Activated naive CD8-positive, alpha-beta T cell treated with anti-CD3 and anti-CD28 coated beads for 36 hours (primary cell): ENCODE measurements at places on chromosomes 5 and 9. TPM values are rescaled to one million over a fixed set of nuclear protein-coding genes. Genes with fewer than 3 reads are reported as not detected.
A peak's percentile ranks its signal among the peaks of the same experiment; 100 is the strongest.

DNA sequence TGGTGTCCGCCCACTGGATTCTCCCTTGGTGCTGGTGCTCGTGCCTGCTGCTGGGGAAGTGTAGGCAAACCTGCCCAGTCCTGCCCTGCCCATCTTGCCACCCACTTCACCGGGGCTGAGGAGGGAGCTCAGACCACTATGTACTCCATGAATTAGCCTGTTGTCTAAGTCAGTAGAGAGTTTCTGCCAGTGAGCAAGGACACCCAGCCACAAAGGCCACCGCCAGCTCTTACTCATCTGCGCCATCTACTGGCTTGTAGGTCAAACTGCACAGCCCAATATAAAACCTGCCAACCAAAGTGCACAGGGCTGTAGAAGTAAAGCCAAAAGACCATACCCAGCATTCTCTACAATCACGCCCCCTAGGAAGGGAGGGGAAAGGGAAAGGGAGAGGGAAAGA is 102.3 kb downstream of the GLIS3 start:
- peak; percentile 6 for DNase-seq

DNA sequence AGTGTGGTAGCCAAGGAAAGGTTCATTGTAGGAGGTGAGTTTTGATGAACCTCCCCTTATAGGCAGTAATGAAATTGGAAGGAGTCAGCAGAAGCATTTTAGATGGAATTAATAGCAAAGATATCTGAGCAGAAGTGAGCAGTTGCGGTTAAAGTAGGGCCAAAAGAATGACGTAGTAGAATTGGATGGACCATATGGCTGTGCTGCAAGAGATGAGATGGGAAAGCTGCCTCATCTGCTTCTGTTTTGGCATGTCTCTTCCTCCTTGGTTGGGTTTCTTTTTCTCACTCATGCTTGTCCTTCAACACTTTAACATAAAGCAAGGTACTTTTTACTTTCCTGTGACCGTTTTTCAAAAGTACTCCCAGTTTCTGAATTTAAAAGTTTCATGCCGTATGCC is 55.8 kb downstream of the AQP7 start:
- DNase-seq = no peak

GRCh38 chr5:146040527-146040926 is 64.8 kb downstream of the PLAC8L1 start:
- no peak for DNase-seq

- no peak for DNase-seq
These were observed 6.0 kb downstream of the RPL37 start for GRCh38 chr5:40828690-40829661.

GRCh38 chr5:134374232-134374631 is 2.9 kb downstream of the UBE2B start:
- no peak for DNase-seq

- DNase-seq = no peak
These were observed 28.8 kb downstream of the ADAMTSL2 start for GRCh38 chr9:133563291-133563796.

GRCh38 chr5:893137-893506 is 438 bp downstream of the TRIP13 start:
- DNase-seq = no peak

GRCh38 chr5:167937635-167937998 is 353.8 kb upstream of the WWC1 start:
- no peak for DNase-seq

DNA sequence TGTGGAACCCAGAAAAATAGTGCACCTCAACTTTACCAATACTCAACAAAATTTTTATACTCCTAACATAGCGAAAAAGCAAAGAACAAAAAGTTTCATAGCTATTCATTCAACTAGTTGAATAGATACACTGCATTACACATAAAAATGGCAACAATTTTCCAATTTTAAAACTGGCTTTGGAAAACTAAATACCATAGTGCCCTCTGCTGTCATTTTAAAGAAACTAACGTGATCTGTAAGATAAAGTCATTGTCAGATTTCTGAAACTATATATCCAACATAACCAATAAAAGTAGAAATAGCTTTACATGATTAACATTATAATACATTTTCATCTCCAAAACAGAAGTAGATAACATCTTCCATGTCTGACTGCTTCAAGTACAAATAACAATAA is 31.6 kb downstream of the DTWD2 start:
- DNase-seq = no peak

DNA sequence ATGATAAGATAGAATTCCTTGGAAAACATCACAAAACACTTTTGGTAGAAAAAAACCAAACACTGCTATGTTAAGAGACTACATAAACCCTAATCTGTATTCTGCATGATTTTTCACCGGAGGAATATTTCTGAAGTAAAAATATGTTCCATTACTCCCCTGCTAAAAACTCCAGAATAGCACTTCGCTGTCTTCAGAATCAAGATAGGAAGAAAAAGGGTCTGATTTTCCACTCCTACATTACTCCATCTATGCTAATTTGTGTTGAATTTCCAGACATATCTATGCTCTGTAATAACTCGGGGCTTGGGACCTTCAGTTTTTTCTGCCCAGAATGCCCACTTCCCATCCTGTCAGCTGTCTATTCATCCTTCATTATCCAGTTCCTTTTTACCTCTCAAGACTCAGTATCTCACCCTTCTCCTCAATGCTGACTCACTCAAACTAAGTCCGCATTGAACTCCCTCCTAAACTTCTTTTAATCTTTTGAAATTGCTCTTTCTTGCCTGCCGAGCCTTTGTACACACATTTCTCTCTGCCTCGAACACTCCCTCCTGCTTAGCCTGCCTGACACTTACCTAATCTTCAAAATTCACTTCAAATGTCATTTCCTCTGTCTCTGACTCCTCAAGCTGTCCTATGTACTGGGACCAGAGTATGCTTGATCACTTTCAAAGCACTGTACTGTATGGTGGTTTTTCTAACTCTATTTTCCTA is 171.0 kb downstream of the ARRDC3 start:
- DNase-seq = no peak

GRCh38 chr9:32551276-32552051 is 663 bp upstream of the SMIM27 start:
- peak; percentile 46 for DNase-seq

DNA sequence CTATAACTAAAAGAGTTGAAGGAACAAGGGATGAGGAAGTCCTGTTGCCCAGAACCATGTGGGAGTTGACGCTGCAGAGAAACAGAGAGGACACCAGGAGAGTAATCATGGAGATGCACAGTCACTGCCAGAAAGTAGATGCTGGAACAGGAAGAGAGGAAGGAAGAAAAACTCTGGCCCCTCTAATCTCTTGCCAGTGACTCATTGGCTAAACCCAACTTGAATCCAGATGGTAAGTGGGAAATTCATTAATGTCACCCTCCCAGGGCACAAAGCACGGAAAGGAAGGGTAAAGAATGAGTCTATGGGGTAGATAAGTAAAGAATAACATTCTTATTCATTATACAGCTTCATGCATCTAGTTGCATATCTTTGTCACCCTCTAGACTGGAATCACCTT is 631.9 kb downstream of the PRELID2 start:
- DNase-seq = no peak

DNA sequence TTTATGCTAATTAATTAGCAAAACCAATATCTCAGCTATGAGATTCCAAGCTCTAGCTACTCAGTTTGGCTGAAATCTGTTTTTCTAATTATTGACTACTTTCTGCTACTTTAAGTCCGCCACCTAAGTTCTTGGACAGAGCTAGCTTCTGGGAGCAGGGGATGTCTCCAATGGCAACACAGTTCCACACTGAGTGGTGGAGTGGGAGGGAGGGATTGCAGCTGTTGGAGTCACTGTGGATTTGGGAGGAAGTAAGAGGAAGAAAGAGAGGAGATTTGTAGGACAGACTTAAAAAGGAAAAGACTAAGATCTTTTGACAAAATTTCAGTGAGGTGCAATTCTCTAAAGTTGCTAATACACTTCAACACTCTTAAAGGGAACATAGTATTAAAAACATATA is 450.8 kb downstream of the NFIB start:
- DNase-seq = no peak

GRCh38 chr5:122703203-122703602 is 71.7 kb upstream of the SNX2 start:
- DNase-seq = no peak

GRCh38 chr9:117304549-117304948 is 110.3 kb downstream of the ASTN2 start:
- no peak for DNase-seq

DNA sequence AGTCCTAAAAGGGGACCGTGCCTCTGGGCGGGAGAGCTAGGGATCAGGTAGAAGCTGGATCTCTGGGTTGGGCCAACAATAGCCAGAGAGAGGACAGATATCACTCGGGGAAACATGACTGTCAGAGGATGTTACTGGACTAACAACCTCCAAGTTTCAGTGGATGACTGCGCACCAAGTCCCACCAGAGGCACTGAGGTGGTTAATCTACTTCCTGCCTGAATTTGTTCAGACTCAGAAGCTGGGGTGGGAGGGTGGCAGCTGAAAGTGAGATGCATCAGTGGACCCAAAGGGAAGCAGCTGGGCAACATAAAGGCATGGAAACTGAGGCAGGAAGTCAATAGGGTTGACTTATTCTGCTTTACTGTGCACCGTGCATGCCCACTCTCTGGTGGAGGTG is 130.1 kb upstream of the SLC44A1 start:
- DNase-seq = peak; percentile 6

DNA sequence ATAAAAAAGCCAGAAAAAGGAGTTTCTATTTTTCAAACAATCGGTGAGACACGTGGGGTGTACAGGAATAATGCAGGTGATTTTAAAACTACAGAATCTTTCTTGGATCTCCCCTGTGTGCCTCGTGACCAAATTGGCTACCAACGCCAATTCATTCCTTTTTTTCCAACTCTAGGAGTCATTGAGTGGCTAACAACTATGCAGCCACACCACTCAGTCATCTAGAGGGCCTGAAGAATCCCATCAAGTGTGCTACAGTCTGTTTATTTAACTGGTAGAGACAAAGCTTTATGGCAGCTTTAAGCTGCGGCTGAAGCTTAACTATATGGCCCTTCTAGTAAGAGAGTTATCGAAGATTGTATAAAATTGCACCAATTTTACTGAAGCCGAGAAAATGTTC is 113.1 kb upstream of the NIPBL start:
- DNase-seq = no peak

GRCh38 chr9:135065151-135065550 is 22.3 kb upstream of the OLFM1 start:
- DNase-seq = no peak

DNA sequence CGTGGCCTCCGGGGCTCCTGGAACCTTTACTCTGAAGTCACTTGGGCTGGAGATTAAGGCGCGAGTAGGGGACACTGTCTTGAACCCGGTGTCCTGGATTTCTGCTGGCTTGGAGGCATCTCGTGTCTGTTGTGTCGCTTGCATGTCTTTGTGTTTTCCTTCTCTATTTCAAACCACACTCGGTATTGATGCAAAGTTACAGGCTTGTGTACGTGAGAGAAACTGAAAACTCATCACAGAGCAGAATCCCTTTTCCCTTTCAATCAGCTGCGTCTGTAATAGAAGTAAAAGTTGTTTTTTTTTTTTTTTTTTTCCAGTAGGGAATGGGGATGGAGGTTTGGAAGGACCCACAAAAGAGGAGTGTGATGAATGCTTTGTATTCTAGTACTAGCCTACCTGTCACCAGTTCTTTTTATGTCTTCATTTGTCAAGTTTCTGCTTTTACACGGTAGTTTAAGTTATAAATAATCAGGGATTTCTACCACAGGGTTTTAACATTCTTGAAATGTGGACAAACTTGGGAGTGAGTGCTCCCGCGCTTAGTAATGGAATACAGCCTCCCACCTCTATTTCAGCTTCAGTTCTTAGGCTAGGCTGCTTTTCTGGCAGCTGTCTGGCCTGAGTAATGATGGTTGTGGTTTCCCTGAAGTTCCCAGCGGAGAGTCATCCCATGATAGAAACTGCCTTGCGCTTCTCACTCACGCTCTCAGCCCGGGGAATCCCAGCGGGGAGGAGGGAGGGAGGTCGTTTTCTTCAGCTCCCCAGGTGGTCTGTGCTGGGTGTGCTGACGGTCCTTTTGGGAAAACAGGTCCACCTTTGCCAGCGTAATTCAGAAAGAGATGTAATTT is 763 bp downstream of the TJP2 start:
- DNase-seq = peak; percentile 69

- no peak for DNase-seq
These were observed 44.1 kb downstream of the TJP2 start for GRCh38 chr9:69218166-69218565.

- DNase-seq = no peak
These were observed 56.0 kb downstream of the ROR2 start for GRCh38 chr9:91894023-91894422.

DNA sequence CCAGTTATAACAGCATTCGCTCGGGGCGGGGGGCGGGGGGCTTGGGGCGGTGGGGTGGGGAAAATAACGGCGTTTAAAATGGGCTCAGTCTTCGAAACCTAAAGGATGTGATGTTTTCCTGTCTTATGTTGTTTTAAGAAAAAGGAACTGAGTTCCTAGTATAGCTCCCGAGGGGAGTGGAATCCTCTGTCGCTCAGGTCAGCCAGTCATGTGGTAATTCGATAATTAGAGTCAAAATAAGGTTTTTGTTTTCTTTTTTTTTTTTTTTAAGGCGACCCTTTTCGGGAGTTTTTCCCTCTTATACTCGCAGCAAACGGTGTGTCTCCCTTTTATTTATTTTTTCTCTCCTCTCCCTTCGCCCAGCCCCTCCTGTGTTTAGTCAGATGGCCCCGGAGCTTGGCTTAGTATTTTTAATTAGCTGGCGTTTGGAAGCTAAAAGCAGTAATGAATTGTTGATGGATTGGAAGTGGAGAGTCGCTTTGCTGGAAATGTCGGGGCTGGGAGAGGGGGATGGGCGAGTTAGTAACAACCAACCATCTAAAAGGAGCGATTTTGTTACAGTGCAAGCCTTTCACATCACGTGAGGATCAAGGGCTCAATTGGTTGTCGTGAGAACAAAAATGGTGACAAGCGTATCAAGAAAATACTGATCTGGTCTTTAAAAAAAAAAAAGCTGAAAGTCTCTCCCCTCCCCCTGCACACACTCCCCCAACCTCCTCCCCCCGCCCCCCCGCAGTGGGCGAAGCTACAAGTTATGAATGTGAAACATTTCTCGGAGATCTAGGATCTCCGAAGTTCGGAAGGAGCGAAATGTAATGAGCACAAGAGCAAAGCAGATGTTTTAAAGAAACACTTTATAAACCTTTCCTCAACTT is 714 bp upstream of the ZNF608 start:
- no peak for DNase-seq

DNA sequence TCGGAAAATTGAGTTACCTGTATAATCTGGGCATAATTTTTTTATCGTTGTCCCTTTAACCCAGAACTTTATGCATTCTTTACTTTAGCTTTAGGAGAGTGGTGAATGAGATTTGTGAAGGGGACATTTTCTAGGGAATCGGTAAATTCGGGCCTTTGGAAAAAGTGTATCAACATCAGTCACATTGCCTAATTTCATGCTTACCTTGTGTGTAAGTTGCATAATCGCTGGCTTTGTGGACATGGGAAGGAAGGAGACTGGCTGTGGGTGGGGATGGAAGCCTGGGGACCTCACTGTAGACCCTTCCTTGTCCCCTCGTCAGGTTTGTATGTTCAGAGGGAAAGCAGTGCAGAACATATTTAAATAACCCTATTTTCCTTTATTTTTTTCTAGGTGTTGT is 3.3 kb downstream of the PSAT1 start:
- DNase-seq = no peak

Gene SLC6A7
- not detected for total RNA-seq

Gene LRRTM2
- not detected for total RNA-seq

Gene PKD2L2
- total RNA-seq = not detected

Gene IZUMO3
- total RNA-seq = not detected

Gene ANKDD1B
- total RNA-seq = not detected

Gene BAG1
- total RNA-seq = 90.9 TPM

Gene TMEM252
- not detected for total RNA-seq

Gene PCDHA12
- not detected for total RNA-seq

Gene LPAR1
- not detected for total RNA-seq

Gene LCN15
- not detected for total RNA-seq

Gene LHX3
- not detected for total RNA-seq

Gene MYOT
- not detected for total RNA-seq

Gene RNF208
- total RNA-seq = 6.0 TPM

Gene ADAMTS2
- total RNA-seq = not detected
